ENCODE measurements at places on chromosomes 1 and 21.
A peak's percentile ranks its signal among the peaks of the same experiment; 100 is the strongest.

- no peak for DNase-seq
Measured at GRCh38 chr1:54135436-54136120, 17.2 kb downstream of the CDCP2 start.

DNA sequence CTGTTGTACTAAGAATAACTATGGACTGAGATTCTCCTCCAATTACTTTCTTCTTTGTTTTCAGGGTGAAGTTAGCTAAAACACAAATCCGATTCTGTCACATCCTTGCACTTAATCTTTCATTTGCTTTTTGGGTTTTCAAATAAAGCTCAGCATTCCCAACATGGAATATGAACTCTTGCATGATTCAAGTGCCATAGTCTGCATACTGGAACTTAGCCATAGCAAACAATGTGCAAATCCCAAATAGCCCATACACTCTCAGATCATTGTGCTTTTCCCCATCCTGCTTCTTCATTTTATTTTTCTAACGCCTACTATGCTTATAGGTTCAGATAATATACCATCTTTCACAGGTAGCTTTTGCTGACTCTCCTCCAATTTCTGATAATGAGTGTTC is 455.8 kb upstream of the PRMT6 start:
- no peak for DNase-seq

DNA sequence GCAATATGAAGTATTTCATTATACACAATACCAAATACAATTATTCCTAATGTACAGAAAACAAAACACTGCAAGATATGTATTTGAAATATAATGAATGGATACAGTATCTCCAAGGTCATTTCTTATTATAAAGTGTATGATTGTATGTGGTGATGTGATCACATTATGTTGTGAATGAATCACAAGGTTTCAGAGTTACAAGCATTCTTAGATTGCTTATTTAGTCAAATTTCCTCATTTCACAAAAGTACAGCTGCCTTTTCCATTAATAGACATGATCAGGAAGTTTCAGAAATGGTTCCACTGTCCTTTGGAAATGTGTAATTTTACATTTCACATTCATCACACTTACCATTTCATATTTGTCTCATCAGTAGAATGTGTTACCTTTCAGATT is 28.3 kb upstream of the NEK7 start:
- no peak for DNase-seq

GRCh38 chr1:201538612-201539551 is at the start of gene NAV1:
Gene NAV1, plus strand, starts transcription at chr1:201539127. Its CDS starts 83,758 bp downstream, at chr1:201622885.
- DNase-seq, result peak; percentile 67

DNA sequence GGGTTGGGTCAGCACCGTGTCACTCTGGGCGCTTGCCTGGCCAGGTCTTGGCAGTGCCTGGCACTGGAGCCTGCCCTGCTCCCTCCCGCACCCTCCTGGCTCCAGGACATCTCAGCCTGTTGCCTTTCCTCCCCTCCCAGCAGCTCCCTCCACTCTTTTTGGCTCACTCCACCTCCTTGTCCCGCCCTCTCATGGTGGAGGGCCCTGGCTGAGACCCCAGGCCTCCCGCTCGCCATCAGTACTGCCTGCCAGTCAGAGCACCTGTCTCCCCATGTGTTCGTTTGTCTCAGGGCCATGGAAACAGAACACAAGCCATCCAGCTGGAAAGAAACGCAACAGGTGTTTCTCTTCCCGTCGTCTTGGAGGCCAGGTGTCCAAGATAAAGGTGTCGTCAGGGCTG is 61.0 kb downstream of the B3GALT5 start:
- DNase-seq, result no peak

DNA sequence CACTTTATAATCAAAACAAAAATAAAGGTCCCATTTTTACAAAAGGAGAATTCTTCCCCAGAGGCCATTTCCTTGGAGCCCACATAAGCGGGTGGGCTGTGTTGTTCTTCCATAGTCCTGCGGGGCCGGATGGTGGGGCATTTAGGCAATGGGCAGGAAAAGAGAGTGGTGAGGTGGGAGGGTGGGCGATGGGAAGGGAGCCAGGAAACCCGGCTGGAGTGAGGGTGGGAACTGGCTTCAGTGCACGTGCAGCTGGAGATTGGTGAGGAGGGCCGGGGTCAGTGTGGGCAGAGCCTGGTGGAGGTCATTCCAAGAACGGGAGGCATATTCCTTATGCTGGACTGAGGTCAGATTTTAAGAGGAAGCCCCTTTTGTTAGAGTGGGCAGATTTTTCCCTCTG is 13.6 kb downstream of the NENF start:
- DNase-seq, result no peak

DNA sequence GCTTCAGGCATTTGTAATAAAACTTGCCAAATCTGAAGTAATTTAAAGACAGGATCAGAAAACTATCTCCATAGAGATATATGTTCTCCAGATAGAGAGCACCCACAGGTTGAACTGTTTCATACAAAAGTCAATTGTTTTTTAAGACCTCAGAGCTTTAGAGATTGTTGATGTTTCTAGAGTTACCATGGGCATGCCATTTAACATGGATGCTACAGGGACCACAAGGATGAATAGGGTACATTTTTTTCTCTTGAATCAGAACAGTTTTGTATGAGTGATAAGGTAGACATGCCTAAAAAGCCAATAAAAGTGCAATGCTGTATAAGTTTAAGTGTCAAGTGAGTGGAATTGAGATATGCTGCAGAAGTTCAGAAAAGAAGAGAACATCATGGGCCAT is 511.0 kb upstream of the CAMK1G start:
- no peak for DNase-seq

GRCh38 chr1:41353744-41354143 is 7.5 kb upstream of the FOXO6 start:
- peak; percentile 42 for DNase-seq

GRCh38 chr1:204213668-204214662 is at the start of gene GOLT1A:
Gene GOLT1A, minus strand, starts transcription at chr1:204213988. Its CDS starts 82 bp downstream, at chr1:204213906.
- no peak for DNase-seq

- DNase-seq, result peak; percentile 62
Measured at GRCh38 chr1:154943649-154944400, 7.3 kb upstream of the PMVK start.

GRCh38 chr1:110872745-110873720 is at the start of gene CD53:
Gene CD53, plus strand, starts transcription at chr1:110873148. Its CDS starts 18,261 bp downstream, at chr1:110891409.
- peak; percentile 87 for DNase-seq

DNA sequence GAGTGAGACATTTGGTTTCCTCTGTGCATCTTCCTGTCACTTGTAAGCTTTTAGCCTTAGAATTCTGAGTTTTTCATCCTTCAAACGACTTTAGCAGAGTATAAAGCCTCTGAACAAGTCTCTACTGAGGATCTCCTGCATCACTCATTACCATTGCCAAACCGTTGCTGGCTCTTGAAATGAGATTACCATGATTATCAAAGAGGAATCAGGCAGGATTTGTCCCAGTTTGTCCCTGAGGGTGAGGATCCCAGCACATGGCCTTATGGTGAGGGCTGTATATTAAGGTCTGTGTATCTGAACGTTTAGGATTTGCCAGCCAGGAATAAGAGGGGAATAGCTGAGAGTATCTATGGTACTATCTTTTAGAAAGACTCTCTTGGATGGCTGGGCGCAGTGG is 169.5 kb upstream of the L1TD1 start:
- no peak for DNase-seq

GRCh38 chr1:92210701-92211100 is 7.0 kb upstream of the C1orf146 start:
- no peak for DNase-seq

DNA sequence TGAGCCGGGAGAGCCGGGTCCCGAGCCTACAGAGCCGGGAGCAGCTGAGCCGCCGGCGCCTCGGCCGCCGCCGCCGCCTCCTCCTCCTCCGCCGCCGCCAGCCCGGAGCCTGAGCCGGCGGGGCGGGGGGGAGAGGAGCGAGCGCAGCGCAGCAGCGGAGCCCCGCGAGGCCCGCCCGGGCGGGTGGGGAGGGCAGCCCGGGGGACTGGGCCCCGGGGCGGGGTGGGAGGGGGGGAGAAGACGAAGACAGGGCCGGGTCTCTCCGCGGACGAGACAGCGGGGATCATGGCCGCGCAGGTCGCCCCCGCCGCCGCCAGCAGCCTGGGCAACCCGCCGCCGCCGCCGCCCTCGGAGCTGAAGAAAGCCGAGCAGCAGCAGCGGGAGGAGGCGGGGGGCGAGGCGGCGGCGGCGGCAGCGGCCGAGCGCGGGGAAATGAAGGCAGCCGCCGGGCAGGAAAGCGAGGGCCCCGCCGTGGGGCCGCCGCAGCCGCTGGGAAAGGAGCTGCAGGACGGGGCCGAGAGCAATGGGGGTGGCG is 371 bp downstream of the ARID1A start:
- DNase-seq, result no peak

DNA sequence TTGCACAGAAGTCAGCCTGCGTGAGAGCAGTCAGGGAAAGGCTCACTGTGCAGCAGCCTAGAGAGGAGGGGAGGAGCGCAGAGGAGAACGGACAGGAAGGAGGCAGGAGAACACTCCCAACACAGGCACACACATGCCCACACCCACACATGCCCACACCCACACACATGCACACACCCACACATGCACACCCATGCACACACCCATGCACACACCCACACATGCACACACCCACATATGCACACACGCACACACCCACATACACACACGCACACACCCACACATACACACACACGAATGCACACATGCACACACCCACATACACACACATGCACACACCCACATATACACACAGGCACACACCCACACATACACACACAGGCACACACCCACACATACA is 7.1 kb downstream of the SUMO3 start:
- no peak for DNase-seq

- DNase-seq, result no peak
Measured at GRCh38 chr1:16968372-16968771, 12.0 kb downstream of the MFAP2 start.

DNA sequence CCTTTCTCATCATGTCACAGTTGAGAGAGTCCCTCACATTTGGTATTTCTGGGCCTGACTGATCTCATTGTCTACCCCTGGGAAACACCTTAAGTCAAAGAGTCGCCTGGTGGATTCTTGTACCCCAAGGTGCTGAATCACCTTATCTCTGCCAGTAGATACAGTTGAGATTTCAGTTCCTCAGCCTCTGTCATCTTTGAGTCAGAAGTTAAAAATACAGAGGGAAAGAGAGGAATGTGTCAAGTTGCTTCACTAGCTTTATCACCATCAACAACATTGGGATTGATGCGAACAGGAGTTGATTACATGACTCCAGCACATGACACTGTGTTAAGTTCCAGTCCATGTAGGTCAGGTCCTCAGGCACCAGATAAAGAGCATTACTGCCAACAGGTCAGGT is 513.0 kb downstream of the NUF2 start:
- no peak for DNase-seq

GRCh38 chr21:28421716-28422524 is 570.8 kb downstream of the LTN1 start:
- DNase-seq, result no peak

DNA sequence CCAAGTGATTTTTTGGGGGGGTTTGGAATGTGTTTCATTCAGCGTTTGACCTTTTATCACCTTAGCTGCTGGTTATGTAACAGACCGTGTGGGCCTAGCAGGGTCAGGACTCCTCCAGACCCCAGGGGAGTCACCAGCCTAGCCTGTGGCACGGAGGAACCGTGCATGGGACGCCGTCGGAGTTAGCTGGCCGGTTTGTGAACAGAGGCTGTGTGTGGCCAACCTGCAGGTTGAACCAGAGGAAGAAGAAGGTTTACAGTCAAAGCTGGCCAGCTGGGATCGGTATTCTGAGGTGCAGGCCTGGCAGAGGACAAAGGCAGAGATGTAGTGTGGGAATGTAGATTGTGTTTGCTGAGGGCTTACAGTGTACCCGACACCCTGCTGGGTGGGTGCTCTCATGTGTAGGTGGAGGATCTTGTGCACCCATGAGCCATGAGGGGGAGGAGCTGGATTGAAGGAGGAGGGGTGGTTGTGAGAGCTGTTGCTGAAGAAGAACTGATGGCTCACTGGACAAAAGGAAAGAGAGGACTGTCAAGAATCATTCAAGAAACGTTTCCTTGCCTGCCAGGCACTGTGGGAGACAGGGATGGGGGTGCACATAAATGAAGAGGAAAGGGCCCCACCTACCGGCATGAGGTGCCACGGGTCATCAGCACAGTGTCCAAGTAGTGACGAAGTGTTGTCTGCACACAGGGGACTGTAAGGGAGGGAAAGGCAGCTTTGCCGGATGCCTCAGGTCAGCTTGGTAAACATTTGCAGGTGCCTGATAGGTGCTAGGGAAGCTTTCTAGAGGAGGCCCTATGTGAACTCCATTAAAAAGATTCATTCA is 40.0 kb upstream of the PWP2 start:
- no peak for DNase-seq

DNA sequence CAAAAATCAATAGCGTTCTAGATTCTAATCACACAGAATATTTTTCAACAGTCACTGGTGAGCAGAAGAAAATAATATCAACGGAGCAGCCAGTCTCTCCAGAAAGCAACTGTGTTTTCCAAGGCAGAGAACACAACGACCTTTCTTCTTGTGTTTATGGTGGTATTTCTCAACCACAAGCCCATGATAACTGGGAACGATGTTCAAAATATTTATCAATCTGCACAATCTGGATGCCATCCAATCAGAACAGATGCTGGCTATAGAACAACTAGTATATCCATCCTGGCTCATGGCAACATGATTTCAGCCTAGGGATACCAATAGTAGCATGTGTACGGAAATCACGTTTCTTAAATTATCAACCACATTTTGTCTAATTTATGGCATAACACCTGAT is 162.7 kb upstream of the RUNX1 start:
- DNase-seq, result no peak

- DNase-seq, result no peak
Measured at GRCh38 chr1:169601096-169601881, 15.0 kb upstream of the F5 start.

GRCh38 chr1:6348511-6349191 is 44.9 kb downstream of the ACOT7 start:
- peak; percentile 43 for DNase-seq

GRCh38 chr21:15285556-15285955 is 220.8 kb upstream of the NRIP1 start:
- DNase-seq, result no peak

GRCh38 chr1:11535316-11535715 is 56.4 kb downstream of the DISP3 start:
- DNase-seq, result no peak

DNA sequence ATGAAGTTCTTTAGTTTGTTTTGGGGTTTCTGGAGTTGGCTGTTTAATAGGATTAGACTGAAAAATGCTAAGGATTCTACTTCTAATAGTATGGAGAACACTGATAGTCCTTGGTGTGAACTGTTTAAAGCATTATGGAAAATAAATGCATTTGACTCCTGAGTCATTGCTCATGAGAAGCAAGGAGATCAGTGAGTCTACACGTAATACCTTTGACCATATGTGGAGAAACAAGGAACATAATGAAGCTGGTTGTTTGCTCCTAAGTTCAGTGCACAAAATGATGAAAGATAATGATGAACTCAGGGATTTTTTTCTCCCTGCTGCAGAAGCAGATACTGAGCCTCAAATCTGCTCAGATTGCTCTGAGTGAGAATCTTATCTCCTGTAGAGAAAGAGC is 158.9 kb upstream of the COL11A1 start:
- DNase-seq, result no peak

- DNase-seq, result no peak
Measured at GRCh38 chr1:67280696-67281095, 27.0 kb upstream of the IL12RB2 start.

DNA sequence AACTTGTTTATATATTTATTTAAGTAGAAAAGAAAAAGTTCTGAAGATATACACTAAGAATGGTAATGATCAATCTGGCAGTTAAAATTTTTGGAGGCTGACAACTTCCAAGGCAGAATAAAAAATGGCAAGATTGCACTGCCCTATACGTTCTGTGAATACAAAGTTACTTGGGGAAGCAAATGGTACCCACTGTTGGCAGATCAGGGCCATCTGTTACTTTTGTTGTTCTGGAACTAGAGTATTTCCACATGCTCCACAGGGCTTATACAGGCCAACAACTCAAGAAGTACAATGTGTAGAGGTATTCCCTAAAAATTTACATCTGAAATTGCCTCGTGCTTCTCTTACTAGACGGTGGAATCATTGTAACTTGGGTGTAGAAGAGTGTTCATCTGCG is 53.2 kb downstream of the AHCTF1 start:
- no peak for DNase-seq

Measured in GF-D8 (cell line).